ENCODE measurements at places on chromosomes 3 and 15.

- DNase-seq: no peak
These were observed 69.7 kb upstream of the UMPS start for GRCh38 chr3:124660599-124660998.

DNA sequence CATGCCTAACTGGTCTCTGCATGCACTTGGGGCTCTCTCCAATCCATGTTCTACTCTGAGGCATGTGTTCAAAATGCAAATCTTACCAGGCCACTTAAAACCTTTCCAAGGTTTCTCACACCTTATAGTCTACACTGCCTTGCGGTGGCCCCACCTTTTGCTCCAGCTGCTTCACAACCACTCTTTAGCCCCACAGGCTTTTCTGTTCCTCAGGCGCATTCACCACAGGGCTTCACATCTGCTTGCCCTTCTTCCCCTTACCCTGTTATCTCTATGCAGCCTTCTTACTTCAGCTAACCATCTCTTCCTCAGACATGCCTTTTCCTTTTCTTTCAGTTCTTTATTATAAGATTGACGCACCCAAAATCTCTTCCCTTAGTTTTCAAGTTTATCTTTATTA, 37.8 kb downstream of the MINDY4B start:
- DNase-seq: no peak

DNA sequence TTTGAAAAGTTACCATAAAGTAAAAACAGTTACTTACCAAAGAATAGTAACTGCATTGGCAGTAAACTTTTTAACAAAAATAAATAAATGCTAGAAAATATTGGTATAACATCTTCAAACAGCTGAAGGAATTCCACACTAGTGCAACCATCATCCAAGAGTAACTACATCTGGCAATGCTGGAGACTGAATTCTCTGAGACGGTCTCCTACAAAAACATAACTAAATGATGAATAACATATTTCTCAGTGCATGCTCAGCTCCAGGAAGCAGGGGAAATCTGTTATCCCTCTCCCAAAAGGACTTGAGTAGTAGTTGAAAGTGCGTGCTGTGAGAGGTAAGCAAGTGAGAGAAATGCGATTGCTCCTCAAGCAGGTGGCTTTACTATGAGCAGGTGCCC, 526.8 kb upstream of the CCDC54 start:
- no peak for DNase-seq

GRCh38 chr15:51499379-51499976, 123.1 kb downstream of the DMXL2 start:
- no peak for DNase-seq

- no peak for DNase-seq
These were observed 108.1 kb upstream of the CCDC54 start for GRCh38 chr3:107269136-107269535.

- DNase-seq: no peak
These were observed 401.3 kb upstream of the WNT5A start for GRCh38 chr3:55888282-55888885.

DNA sequence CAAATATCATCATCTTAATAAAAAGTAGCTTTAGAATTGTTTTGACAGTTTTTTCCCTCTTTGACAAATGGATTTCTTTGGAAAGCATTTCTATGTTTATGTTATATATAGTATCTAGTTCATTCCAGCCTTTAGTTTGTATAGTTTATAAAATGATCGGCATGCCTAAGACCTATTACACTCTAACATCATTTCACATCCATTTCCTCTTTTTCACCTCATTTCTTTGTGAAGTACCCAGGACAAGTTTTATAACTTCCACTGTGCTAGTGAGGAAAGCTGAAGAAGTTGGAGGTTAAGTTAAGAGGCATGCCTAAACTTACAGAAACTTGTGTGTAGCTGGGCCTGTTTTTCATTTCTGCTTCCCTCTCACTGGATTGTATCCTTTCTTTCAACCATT, 178.4 kb downstream of the TP63 start:
- no peak for DNase-seq

DNA sequence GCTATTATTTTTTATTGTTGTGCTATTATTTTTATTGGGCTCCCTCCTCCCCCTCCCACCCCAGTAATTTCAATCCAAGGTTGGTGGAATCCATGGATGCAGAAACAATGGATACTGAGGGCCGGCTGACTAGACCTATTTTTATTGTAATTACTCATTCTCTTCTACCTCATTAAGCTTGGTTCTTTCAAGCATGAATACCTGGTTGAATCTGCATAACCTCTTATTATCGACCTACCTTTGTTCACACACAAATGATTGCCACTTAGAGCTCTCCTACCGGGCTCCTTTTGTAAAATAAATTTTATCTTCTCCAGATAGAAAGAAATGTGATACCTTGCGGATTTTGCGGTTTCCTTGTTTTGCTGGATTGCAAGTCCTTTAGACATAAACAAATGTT, 31.6 kb downstream of the BTD start:
- DNase-seq: no peak

All from stimulated activated CD8-positive, alpha-beta memory T cell treated with anti-CD3 and anti-CD28 coated beads, Interleukin-4, amount 100 ng/mL, for 1 hour (primary cell).